ENCODE measurements at places on chromosomes 13 and 19.

DNA sequence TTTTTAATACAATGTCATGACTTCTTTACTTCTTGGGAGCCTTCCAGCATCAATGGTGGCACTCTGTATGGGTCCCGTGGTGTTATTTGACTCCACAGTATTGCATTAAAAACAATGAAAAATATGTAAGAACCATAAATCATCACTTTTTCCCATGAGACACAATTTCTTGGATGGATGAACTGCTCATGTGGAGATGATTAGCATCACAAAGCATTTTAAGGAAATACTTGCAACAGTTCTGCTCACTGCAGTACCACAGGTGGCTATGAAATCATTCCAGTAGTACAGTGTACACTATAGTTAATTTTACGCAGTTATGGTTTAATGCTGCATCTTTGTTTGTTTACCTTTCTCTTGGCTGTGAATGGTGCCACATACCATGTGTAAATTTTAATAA lies 37.2 kb upstream of the C1QTNF9B start:
- DNase-seq: no peak

- DNase-seq: no peak
These were observed 750.3 kb downstream of the OLFM4 start for GRCh38 chr13:53778937-53779336.

GRCh38 chr19:48493718-48494401 lies 17.8 kb downstream of the LMTK3 start:
- DNase-seq: no peak

DNA sequence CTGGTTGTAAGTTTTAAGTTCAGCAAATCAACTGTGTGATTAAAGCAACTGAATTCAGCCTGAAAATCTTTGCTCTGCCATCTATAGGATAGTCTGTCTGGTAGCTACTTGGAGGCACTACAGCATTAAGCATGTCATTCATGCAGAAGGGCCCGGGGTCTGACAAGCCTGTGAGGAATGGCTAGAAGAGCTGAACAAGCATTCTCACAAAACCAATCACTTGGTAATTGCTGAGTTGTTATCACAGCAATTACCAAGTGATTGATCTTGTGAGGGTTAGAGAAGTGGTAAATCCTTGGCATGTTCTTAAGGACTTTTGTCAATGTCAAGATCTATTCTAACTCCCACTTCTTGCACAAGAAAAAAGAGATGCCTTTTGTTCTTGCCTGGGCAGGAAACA lies 356.1 kb downstream of the FGF14 start:
- DNase-seq: no peak

- no peak for DNase-seq
These were observed 502.8 kb downstream of the COG6 start for GRCh38 chr13:40158218-40158617.

DNA sequence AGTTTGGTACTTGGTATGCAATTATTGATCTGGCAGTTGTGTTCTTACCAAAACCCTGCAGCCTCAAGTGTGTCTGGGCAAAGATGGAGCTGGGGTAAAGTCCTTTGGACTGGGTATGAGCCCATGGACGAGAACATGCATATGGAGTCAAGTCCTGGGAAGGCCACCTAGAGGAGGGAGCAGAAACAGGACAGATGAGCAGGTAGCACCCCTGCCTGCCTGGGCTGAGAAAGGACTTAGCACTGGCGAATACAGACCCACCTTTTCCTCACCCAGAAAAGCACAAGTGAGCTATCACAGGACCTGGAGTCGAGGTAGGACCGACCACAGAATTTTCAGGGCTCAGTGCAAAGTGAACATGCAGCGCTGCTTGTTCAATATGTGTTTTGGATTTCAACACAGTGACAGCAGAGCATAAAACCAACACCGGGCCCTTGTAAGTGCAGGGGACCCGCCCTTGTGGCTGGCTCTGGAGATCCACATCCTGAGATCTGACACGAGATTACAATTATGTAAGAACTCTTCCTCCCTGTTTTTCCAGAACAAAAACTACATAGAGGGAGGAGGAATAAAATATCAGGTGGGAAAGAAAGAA lies 25.9 kb downstream of the IGFL2 start:
- DNase-seq: no peak

DNA sequence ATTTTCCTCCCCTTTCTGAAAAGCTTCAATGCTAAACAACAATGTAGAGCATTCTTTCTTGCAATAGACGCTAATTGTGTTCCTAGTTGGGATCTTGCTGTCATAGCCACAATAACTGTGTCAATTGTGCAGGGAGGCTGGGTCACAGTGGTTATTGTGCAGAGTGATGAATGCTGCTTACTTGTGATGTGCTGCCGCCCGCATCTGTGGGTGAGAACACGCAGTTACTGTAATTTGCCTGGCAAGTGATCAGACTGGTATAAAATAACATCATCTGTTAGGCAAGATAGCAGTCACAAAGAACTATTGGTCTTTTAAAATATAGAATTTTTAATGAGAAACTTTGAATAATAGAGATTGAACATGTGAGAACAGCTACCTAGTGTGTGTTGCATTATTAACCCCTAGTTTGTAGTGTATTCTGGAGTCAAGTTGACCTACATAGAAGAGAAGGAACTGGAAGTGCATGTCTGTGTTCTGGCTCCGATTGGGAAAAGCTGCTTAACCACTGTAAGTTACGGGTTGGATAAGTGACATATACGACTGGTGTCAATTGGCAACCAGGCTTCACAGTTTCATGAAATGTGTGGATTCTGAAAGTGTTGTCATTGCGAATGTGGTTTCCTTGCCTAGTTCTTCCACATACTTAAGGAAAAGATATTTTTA lies 43.6 kb downstream of the SLAIN1 start:
- no peak for DNase-seq
